A673 (cell line): ENCODE measurements at places on chromosomes 1 and 21.

GRCh38 chr1:203311368-203312301 lies 6.3 kb downstream of the BTG2 start:
- DNase-seq = no peak

GRCh38 chr1:55443175-55443915 lies 228.2 kb upstream of the USP24 start:
- DNase-seq = no peak

- no peak for DNase-seq
Measured at GRCh38 chr1:162710780-162711465, 78.7 kb downstream of the DDR2 start.

GRCh38 chr1:2548068-2548589 lies 8.0 kb upstream of the TNFRSF14 start:
- peak; percentile 77 for DNase-seq

- DNase-seq = no peak
Measured at GRCh38 chr1:237187842-237188241, 145.9 kb downstream of the RYR2 start.

DNA sequence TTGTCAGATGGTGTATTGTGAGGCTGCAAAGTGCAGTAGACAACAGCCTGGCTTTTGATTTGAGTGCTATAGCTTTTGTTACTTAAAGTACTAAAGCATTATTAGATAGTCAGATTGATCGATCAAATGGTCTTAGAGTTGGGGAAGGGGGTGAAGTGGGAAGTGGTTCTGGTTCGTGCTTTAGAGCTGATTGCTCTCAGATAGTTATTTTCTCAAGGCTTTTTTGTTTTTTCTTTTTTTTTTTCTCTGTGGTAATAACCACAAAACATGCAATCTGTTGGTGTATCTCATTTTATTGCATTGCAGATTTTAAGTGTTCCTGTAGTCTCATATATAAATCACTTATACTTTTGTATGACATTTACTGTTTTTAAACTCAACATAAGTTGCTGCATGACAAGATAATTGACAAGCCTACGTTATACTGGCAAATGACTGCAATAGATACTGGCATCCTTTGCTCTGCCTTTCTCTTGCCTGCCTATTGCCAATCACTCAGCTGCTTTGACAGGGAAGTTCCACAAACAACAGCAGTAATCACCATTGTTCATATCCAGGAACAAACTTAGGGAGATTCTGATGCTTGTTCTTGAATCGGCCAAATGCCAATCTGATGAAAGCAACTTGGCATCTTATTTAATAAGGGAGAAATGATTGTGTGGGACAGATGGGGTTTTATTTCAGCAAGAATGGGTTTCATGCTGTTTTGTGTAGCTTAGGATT lies 125.0 kb upstream of the B3GALT2 start:
- DNase-seq = no peak
